ENCODE measurements at places on chromosomes 2 and 18. TPM values are rescaled to one million over a fixed set of nuclear protein-coding genes. Genes with fewer than 3 reads are reported as not detected.

The FEV gene
- polyA plus RNA-seq, result not detected

The RNMT gene
- polyA plus RNA-seq, result 18.2 TPM

The GKN2 gene
- polyA plus RNA-seq, result not detected

The TXNDC2 gene
- polyA plus RNA-seq, result 0.11 TPM

The GATA6 gene
- 1.4 TPM for polyA plus RNA-seq

The KLF7 gene
- polyA plus RNA-seq, result 15.4 TPM

The OSR1 gene
- polyA plus RNA-seq, result 11.3 TPM

GRCh38 chr18:7592305-7593071, 25.4 kb downstream of the PTPRM start:
- no peak for DNase-seq
- no peak overlapping the region for H3K27ac ChIP-seq
- no peaks in the 10 kb centered on the region for H3K27me3 ChIP-seq

- no peaks in the 10 kb centered on the region for H3K27me3 ChIP-seq
- no peaks in the 10 kb centered on the region for H3K4me1 ChIP-seq
- H3K27ac ChIP-seq, result no peak overlapping the region
These were observed 15.9 kb upstream of the ZBTB14 start for GRCh38 chr18:5311301-5311989.

GRCh38 chr2:172667581-172668325, 67.9 kb upstream of the RAPGEF4 start:
- no peaks in the 10 kb centered on the region for H3K27me3 ChIP-seq
- peak; percentile 44 for DNase-seq
- no peak overlapping the region for H3K4me3 ChIP-seq
- no peaks in the 10 kb centered on the region for H3K36me3 ChIP-seq
- H3K4me1 ChIP-seq, result peaks cover 5% of the 10 kb centered on the region

- DNase-seq, result no peak
- H3K4me3 ChIP-seq, result no peak overlapping the region
- no peaks in the 10 kb centered on the region for H3K36me3 ChIP-seq
These were observed 503.9 kb downstream of the IRS1 start for GRCh38 chr2:226295681-226296080.

DNA sequence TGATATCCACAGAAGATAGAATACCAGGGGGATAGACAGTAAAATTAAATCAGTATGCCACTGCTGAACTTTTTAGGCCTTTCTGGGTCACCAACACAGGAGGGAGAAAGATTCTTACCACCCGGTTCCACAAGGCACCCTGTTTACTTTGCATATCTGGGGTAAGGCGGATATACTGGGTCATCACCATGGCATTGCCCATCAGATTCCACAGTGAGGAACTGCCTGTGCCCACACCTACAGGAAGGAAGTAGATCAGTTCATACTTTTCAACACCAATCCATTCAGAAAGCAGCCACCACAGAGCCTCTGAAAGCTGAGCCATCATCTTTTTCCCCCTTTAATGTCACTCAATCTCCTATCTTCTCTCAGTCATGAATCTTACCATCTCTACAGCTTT, 2.0 kb downstream of the LMAN2L start:
- no peak overlapping the region for H3K4me3 ChIP-seq
- no peaks in the 10 kb centered on the region for H3K27me3 ChIP-seq
- H3K27ac ChIP-seq, result no peak overlapping the region
- no peak for DNase-seq

GRCh38 chr18:48777026-48777743, 173.6 kb downstream of the SMAD7 start:
- H3K4me1 ChIP-seq, result peaks cover 18% of the 10 kb centered on the region
- H3K27me3 ChIP-seq, result no peaks in the 10 kb centered on the region
- DNase-seq, result peak; percentile 33

GRCh38 chr2:100110614-100111000, 31.8 kb downstream of the AFF3 start:
- H3K27me3 ChIP-seq, result peaks cover 20% of the 10 kb centered on the region
- no peak for DNase-seq
- no peak overlapping the region for H3K27ac ChIP-seq
- H3K36me3 ChIP-seq, result no peaks in the 10 kb centered on the region
- no peak overlapping the region for H3K4me3 ChIP-seq

GRCh38 chr18:62206593-62206992, 19.5 kb downstream of the RELCH start:
- DNase-seq, result no peak
- no peak overlapping the region for H3K27ac ChIP-seq
- no peak overlapping the region for H3K4me3 ChIP-seq

- no peaks in the 10 kb centered on the region for H3K36me3 ChIP-seq
- no peak overlapping the region for H3K27ac ChIP-seq
- no peaks in the 10 kb centered on the region for H3K4me1 ChIP-seq
- H3K4me3 ChIP-seq, result no peak overlapping the region
- H3K27me3 ChIP-seq, result no peaks in the 10 kb centered on the region
These were observed 726.0 kb upstream of the RAB6C start for GRCh38 chr2:129253461-129253812.

- no peaks in the 10 kb centered on the region for H3K36me3 ChIP-seq
- H3K27ac ChIP-seq, result no peak overlapping the region
- no peak for DNase-seq
- H3K4me1 ChIP-seq, result no peaks in the 10 kb centered on the region
- H3K4me3 ChIP-seq, result no peak overlapping the region
- H3K27me3 ChIP-seq, result no peaks in the 10 kb centered on the region
These were observed 398.9 kb downstream of the RND3 start for GRCh38 chr2:150088538-150088937.

- H3K36me3 ChIP-seq, result no peaks in the 10 kb centered on the region
- H3K27ac ChIP-seq, result peak overlapping the region; percentile 41
- peak; percentile 93 for DNase-seq
- no peak overlapping the region for H3K4me3 ChIP-seq
- no peaks in the 10 kb centered on the region for H3K27me3 ChIP-seq
These were observed 35.3 kb downstream of the RAB31 start for GRCh38 chr18:9743200-9744016.

GRCh38 chr18:12645751-12646203, 12.1 kb downstream of the SPIRE1 start:
- DNase-seq, result no peak
- no peaks in the 10 kb centered on the region for H3K27me3 ChIP-seq
- H3K4me1 ChIP-seq, result peaks cover 4% of the 10 kb centered on the region
- H3K27ac ChIP-seq, result no peak overlapping the region

- no peak overlapping the region for H3K4me3 ChIP-seq
- H3K27ac ChIP-seq, result no peak overlapping the region
- peaks cover 1% of the 10 kb centered on the region for H3K27me3 ChIP-seq
- no peaks in the 10 kb centered on the region for H3K4me1 ChIP-seq
- DNase-seq, result no peak
These were observed 29.7 kb downstream of the CNDP1 start for GRCh38 chr18:74563999-74564398.

Data from fibroblast of lung (primary cell).